ENCODE measurements at places on chromosomes 2 and 18.

- DNase-seq: no peak
Measured at GRCh38 chr2:64852771-64853241, 136.4 kb upstream of the SLC1A4 start.

DNA sequence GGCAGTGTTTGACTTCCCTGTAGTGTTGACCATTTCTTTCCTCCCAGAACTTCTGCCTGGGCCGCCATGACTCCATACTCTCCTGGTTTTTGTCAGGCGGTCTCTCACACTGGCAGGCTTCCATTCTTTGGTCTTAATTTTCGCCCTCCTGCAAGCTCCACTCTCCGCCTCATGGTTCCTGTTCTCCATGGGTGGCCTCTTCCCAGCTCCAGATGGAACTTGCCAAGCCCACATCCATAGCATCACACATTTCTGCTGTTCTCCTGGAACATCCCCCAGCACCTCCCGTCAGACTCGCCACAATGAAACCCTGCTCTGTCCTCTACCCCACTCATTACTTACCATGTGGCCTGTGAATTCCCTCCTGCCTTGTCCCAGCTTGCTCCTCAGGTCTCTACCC, 896 bp upstream of the AFF3 start:
- no peak for DNase-seq

DNA sequence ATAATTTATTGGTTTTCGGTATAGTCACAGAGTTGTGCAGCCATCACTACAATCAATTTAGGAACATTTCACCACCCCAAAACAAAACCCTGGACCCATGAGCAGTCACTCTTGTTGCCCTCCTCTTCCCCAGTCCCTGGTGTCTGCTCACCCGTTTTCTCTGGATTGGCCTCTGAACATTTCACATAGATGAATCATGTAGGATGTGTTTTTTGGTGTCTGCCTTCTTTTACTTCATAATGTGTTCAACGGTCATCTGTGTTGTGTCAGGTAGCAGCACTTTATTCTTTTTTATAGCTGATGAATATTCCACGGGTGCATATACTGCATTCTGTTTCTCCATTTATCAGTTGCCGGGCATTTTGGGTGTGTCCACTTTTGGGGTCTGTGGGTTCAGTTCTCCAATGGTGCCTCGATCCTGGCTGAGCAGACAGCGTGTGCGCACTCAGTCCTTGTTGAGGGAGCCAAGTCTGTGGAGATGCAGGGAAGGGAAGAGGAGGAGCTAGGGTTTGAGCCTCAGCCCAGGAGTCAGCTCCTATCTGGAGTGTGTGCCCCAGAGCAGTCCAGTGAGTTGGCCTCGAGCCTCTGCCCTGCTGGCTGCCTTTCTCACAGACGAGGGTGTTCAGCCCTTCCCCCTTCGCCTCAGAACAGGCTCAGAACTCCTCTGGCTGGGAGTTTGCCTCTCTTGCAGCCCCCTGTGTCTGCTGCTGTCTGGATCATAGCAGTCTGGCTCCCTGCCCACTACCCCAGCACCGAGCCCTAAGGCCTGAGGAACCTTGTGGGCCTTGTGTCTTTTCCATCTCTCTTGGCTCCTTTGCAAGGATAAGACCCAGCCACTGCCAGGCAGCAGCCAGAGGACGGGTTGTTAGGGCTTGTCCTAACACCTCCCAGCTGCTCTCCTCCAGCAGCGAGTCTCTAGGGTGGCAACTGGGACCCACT, 18.0 kb downstream of the C2orf74 start:
- peak; percentile 43 for DNase-seq

DNA sequence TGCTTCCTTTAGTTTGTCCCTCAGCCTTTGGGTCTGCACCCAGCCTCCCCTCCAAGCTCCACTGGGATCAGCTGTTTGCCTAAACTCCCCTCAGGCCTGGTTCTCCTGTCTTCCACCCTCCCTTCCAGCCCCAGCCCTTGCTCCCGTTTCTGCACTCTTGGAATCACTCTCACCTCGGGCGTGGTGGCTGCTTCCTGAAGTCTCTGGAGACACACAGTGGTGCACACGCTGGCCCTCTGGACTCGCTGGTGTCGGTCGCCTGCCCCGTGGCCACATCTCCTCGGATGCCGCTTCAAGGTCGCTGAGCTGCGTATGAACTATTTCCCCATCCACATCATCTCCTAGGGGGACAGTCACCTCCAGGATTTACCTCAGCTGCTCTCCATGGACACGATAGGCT, 46.3 kb downstream of the PSMG2 start:
- no peak for DNase-seq

DNA sequence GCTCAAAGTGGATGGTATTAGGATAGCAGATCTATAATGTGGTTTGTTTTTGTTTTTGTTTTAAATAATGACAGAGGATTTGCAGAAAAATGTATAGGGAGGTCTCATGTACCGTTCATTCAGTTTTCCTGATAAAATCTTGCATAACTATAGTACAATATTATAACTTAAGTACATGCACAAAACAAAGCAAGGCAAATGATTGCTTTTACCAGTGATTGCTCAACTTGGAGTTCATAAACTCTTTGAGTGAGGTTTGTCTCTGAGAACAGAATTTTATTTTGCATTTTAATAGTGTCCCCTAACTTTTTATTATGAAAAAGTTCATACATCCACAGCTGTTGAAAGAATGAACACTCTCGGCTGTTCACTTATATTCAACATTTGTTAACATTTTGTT, 96.6 kb downstream of the MAP4K4 start:
- no peak for DNase-seq

DNA sequence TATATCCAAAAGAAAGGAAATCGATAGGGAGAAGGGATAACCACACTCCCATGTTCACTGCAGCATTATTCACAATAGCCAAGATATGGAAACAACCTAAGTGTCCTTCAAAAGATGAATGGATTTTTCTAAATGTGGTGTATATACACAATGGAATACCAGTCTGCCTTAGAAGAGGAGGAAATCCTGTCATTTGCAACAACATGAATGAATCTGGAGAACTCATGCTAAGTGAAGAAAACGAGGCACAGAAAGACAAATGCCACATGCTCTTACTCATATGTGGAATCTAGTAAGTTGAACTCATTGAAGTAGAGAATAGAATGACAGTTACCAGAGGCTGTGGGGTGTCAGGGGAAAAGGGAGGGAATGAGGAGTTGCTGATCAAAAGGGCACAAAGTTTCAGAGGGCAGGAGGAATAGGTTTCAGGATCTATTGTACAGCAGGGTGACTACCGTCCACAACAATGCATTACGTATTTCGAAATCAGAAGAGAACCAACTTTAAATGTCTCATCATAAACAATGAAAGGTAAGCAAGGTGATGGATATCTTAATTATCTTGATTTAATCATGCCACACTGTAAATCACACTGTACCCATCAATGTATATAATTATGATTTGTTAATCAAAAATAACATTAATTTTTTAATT, 46.1 kb downstream of the SIGLEC15 start:
- DNase-seq: peak; percentile 77

- peak; percentile 44 for DNase-seq
Measured at GRCh38 chr2:135913727-135914365, 37.6 kb upstream of the MCM6 start.

DNA sequence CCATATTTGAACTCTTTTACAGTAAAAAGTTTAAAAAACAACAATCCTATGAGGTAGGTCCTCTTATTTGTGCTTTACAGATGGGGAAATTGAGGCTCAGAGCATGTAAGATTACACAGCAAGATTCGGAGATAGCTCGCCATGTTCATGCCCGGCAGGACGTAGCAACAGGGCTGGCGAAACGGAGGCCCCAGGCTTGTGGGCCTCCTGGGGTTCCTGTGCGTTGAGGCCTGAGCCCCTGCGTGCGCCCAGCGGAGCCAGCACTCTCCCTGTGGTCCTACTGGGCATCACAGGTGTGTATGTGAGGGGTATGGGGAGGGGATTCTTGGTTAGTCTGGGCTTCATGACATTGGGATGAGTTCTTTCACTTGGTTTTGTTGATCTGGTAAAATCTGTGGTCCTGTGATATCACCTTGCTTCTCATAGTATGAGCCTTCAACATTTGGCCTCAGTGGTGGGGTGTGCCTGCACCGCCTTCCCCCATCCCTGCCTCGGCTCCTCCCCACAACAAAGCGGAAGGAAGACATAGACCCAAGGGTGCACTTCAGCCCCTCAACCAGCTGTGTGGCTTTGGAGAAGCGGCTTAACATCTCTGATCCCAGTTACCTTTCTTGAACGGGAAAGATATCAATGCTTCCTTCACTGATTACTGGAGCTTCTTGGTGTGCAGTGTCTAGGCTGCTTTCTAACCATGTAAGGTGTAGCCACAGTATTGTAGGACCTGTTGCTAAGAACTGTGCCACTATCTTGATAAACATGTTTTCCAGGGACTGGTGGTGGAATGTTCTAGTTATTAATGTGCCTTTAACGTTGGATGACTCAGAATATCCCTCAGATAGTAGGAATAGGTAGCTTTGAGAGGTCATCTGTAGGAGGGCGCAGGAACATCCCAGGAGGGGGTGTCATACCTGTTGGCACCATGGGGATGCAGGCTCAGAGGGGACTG, 37.2 kb downstream of the HPCAL1 start:
- DNase-seq: peak; percentile 10

DNA sequence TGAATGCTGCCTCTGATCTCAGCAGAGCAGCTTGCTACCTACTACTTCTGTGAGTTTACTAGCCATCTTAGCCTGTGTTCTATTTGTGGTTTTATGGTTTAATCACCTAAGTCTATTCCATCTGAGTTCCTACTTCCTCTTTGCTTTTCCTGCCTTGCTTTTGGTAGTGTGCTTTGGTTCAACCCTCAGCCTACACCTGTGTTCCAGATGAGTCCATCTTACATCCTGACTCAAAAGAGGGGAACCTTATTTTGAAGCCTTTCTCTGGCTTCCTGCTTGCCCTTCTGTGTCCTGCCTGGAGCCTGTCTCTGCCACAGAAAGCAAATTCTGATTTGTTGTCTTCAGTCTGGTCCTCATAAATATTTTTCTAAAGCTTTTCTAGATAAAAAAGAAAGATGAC, 530.3 kb upstream of the MEX3C start:
- DNase-seq: no peak

DNA sequence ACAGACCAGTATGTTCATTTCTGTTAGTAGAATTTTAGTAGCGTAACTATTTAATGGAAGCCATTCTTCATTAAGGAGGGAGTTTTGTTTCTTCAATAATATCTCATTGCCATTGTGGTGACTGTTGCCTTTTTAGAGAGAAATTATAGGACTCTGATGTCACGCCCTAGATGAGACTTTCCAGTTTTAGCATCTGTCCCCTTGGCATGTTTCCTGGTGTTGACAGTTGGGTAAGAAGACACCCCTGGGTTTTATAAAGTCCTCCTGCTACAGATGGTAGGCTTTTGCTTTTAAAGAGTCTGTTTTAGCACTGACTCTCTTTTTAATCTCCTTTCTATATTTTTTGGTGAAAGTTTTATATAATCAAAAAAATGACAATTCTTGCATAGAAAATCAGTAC, 41.9 kb downstream of the KCNJ3 start:
- DNase-seq: no peak

DNA sequence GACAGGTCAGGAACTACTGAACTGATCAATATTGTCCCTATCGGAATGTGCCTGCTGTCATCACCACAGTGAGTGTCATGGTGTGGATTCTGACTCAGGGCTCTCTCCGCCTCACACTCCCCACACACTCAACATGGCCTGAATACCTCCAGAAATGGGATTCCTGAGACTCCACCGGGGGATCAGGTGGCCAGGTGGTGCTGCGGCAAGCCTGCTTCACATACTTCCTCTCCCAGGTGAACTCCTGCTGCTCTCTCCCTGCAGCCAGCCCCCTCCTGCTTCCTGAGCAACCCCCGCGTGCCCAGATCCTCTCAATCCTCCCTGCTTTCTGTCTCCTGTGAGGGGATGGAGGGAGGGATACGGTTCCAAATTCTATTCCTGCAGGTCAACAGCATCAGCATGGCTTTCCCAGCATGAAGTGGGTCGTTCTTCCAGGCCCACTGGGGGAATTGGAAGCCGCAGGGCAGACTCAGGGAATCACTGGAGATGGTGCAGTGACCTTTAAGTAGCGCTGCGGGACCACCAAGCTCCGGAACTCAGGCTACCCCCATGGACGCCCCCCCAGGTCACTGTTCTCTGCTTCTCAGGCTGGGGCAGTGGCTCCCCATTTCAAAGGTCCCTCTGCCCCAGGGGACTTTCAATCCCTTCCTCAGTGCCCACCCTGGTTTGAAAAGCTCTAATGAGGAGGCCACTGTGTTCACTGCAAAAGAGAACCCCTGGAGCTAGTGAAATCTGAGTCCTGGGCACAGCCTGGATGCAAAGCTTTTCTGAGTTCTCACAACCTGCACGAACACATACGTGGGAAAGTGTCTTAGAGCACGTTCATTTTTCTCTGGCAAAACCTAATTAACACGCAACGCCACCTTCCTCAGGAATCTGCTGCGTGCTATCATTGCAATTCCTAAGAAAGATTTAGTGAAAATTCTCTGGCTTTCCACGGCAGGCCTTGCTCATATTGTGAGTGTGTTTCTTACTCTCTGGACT, 168.4 kb downstream of the ZFP36L2 start:
- no peak for DNase-seq

- no peak for DNase-seq
Measured at GRCh38 chr2:108363024-108363907, 14.5 kb upstream of the SULT1C4 start.

- DNase-seq: no peak
Measured at GRCh38 chr2:162385536-162385935, 41.6 kb downstream of the GCA start.

DNA sequence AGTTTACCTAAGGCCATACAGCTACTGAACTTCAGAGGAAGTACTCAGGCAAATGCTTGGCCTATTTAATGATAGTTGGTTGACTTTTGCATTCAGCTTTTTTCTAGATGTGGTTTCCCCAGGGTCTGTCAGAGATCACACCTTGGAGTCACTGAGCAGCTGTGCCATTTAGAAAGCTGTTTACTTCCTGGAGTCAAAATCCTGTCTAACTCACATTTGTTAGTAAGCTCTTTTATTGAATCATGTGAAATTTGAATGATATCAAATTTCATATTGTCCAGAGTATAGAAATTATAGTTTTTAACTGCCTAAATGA, 7.6 kb upstream of the TRIB2 start:
- no peak for DNase-seq

DNA sequence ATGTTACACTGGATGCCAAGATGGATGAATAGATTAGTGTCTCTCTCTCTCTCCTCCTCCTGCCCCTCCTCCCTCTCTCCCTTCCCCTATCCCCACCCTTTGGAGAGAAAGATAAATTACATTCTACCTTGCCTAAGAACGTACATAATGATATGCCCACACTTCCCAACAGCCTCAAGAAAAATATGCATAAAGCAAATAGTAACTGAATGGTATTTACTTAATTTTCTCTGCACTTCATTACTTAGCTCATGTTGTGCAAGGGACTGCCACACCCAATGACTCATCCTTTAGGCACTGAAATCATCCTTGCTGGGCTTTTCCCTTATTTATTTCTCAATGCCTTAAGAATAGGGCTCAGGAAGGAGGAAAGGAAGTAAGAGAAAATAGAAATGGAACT, 137.3 kb upstream of the PID1 start:
- peak; percentile 99 for DNase-seq

DNA sequence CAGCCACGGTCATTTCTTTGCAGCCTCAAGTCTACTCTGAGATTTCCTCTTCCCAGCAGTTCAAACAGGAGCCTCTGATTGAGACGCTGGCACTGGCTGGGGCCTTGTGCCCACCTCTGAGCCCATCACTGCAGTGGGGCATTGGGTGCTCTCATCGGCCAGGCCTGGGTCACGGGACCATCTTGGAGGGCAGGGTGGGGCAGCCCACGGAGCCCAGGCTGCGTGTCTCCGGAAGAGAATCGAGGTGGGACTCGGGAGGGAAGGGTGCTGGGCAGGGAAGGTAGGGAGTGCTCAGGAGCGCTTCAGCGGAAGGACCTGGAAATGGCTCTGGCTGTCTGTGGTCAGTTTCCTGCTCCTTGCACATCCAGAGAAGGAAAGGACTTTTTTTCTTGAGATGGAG, 82.4 kb downstream of the RTP5 start:
- DNase-seq: no peak

Measured in bronchial epithelial cell (primary cell).